Hematopoietic multipotent progenitor cell treated with erythropoietin and hydrocortisone succinate and interleukin-3 and kit ligand, for 15 days (in vitro differentiated cells): ENCODE measurements at places on chromosomes 5 and 9.

- no peak for DNase-seq
These were observed 25.6 kb downstream of the CARNMT1 start for GRCh38 chr9:75002422-75003023.

DNA sequence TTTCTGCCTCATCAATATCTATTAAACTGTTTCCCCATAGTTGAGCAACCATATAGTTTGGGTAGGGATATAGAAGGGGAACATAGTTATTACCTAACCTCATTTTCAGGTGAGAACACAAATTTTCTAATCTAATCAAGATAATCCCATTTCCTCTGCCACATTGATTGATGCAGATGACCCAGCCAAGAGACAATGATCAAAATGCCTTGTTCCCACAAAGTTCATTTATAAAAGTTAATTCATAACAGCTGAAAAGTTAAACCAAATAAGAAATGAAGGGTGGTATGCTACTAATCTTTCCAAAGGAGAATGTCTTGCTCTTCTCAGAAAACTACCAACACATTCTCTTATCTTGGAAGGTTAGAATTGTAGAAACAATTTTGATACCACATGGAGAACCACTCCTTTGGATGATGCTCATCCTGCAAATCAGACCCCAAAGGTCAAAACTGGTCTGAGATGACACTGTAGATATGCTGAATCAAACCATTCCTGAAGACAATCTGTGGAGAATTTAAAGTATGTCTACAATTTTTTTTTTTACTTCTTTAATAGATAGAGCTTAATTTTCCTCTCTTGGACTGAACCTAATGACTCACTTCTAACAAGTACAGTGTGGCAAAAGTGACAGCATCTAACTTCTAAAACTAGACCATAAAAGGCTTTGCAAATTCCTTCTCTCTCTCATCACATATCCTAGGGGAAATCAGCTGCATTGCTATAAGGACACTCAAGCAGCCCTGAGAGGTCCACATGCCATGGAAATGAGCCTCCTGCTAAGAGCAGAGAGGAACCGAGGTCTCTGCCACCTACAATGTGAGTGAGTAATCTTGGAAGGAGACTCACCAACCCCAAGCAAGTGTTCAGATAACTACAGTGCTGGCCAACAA is 586.7 kb upstream of the TUSC1 start:
- no peak for DNase-seq

GRCh38 chr5:154220625-154221024 is 30.1 kb downstream of the GALNT10 start:
- no peak for DNase-seq

DNA sequence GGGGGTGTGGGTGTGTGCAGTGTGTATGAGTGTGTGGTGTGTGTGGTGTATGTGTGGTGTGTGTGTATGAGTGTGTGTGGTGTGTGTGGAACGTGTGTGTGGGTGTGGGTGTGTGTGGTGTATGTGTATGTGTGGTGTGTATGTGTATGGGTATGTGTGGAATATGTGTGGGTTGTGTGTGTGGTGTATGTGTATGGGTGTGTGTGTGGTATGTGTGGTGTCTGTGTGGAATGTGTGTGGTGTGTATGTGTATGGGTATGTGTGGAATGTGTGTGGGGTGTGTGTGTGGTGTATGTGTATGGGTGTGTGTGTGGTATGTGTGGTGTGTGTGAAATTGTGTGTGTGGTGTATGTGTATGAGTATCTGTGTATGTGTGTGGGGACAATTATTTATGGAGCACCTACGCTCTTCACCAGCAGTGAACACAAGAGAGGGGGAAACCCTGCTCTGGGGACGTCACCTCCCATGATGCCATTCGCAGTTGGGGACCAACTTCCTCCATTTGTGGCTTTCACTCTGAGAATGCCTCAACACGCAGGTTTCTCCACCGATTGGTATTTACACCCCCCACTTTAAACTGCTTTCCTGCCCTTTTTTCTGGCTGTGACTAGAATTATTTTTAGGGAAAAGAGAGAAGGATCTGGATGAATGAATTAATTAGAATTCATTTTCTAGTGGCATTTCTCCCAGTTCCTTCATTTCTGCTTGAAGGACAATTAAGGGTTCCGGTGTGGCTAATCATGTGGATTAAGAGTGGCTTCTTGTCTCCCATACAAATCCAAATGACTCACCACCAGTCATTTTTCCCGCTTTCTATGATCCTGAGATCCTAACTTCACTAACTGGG is 238.1 kb downstream of the ROR2 start:
- DNase-seq: no peak

- no peak for DNase-seq
These were observed 172.2 kb upstream of the ANKRD55 start for GRCh38 chr5:56405116-56405908.

DNA sequence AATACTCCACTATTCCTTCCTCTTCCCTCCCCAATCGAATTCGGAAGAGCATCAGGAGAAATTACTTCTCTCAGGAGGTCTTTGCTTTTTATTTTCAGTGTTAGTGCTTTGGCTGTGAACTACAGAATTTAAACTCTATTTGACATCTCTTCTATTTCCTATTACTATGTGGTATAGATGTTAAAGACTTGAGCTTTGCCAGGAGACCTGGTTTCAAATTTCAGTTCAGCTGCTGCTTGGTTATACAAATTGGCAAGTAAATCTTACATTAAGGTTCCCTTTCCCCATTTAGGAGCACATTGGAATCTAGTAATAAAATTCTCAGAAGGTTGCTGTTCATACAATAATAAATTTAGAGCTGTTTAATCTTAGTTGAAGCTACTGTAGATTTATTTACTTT is 13.1 kb downstream of the UHRF2 start:
- DNase-seq: no peak

DNA sequence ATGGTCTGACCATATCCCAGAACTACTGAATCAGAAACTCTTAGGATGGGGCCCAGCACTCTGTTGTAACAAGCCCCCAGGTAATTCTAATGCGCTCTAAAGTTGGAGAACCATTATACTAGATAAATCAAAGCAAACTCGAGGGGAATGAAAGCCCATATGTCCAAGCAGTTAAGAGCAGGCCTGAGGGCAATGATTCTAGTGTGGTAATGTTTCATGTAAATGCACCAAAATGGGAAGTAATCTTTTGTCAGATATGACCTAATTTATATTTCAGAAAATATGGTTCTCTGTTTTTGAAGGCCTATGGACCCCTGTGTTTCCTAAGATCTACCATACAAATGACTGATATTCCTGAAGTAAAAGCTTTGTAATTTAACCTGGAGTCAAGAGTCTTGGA is 108.0 kb upstream of the PTGER4 start:
- no peak for DNase-seq

GRCh38 chr5:33981408-33982162 is 2.9 kb downstream of the SLC45A2 start:
- no peak for DNase-seq

DNA sequence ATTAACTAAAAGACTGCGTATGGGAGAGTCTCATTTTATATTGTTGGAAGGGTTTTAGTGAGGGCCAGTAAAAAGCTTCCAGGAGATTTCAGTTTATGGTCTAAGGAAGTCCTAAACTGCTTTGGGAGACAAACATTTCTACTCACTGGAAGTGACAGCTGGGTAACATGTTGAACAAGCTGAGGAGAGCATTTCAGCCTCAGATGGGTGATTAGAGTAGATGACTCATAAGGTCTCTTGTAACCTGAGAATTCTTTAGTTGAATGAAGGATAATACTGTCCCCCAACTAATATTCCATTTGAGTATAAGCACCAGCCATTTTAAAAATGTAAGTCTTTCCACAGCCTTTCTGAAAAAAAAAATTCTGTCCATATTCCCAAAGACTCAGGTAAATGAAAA is 218.0 kb upstream of the C9orf72 start:
- DNase-seq: no peak

GRCh38 chr5:179379321-179379890 is 34.1 kb upstream of the ADAMTS2 start:
- no peak for DNase-seq

GRCh38 chr9:135985889-135986288 is 24.7 kb upstream of the UBAC1 start:
- no peak for DNase-seq
